ENCODE measurements at places on chromosomes 7 and 10.

DNA sequence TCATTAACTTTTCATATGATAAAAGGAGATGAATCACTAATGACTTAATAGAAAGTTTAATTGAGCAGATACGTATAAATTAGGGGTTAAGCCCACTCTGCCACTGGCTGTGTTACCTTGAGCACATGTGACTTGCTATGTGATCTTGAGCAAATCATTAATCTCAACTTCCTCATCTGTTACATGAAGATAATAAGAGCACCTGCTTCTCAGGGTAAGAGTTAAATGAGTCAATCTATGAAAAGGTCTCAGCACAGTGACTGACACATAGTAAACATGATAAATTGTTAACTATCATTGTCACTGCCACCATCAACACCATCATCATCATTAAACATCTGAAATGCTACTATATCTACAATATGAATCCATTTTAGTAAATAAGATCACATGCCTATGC lies 110.8 kb downstream of the TPK1 start:
- no peak for DNase-seq

DNA sequence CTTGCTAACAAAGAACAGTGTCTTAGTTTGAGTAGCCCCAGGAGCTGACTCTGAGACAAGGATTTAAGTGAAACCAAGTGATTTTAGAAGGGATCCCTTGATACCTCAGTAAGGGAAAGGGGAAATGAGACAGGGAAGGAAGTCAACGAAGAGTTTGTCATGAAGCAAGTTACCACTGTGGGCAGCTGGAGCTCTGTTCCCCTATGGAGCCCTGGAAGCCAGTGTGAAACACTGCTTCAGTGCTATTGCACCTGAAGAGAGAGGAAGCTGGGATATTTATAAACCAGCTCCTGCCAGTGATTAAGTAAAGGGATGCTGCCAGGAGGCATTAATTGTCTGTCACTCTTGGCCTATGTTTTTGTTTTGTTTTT lies 58.9 kb upstream of the WAPL start:
- no peak for DNase-seq

- no peak for DNase-seq
These were observed at the start of gene PIK3AP1 for GRCh38 chr10:96720422-96721206. PIK3AP1 (minus strand) TSS chr10:96720514; CDS start chr10:96720394, 120 bp downstream.

DNA sequence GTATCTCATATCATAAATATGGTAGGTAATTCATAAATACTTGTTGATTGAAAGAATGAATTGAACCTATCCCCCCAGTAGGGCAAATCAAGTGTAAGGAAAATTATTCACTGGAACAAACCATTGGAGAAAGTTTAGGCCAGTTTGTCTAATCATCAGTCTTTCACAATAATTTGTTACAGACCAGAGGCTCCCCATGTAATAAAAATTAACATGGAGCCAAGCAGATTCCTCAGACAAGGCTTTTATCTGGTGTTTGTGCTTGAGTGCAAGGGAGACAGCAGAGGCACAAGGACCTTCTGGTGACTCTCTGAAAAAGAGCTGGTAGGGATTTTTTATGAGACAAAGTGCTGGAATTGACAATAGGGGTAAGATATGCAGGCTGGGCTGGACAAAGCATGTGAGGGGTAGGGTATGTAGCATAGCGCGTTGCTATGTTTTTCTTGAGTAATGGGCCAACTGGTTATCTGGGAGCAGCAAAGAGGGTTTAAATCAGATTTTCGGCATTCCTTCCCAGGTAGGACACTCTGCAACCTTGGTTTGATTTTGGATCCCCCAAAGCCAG lies 7.8 kb upstream of the PANK1 start:
- no peak for DNase-seq

- DNase-seq, result no peak
These were observed 75.3 kb downstream of the SVOPL start for GRCh38 chr7:138625849-138626230.

DNA sequence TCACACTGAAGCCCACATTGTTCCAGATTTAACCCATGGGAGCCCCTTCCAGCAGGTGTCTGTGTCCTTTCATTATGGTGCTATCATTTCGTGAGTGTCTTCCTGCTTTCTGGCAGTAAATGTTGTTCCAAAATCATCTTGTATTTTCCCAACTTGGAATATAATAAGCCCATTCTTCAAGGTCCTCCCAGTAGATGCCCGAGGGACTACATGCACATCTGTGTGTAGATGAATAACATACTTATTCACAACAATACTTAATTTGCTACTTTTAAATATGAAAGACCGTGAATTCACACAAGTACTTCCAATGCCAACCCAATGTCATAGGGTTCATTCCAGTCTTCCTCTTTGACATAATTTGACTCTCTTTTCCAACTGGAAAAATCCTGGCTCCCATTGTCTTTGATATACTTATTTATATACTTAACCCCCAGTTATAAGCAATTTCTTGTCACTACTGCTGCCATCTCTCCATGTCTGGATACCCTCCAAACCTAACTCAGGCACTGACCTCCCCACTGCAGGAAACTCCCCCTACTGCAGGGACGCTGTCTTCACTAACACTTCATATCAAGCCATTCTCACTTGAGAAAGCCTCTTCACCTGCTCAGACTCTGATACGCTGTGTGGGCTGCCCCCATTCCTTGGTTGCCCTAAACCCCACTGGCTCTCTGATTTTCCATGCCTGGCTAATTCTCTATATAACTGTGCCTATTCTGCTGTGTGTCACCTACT lies 1119.2 kb downstream of the CNTNAP2 start:
- no peak for DNase-seq

DNA sequence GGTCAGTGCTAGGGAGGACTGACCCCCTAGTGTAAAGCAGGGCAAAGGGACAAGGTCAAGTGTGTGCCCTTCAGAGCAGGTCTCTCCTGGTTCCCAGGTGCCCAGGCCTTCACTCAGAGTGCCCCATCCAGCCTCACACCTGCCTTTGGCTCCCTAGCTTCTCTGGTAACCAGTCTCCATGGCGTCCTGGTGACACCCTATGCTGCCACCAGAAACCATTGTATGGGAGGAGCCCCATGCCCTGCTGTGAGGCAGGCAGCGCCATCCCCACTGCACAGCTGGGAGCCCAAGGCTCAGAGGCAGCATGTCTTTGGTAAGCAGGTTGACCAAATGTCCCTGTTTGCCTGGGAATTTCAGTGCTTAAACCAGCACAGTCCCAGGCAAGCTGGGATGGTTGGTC lies 33.1 kb upstream of the HMX3 start:
- DNase-seq, result no peak

All from substantia nigra (tissue), 51 donors.